Motor neuron (in vitro differentiated cells): ENCODE measurements at places on chromosomes 13 and 19.

DNA sequence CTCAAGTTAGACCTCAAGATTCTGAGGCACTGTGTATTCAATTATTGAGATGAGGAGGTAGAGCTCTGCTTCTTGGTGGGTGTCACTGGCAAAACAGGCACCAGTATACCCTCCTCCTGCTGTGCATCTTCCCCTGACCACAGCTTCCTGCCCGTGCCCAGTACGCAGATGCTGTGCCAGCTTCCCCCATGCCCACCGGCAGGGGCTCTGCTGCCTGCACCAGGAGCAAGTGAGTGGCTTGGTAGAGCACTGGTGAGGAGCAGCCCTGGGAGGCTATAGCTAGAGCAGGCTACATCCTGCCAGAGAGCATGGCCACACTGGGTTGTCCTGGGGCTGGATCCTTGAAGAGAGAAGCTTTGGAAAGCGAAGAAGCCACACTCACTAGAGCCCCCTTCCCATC is 21.0 kb upstream of the RNF17 start:
- no peak for ATAC-seq

GRCh38 chr13:97275776-97276501 is 53.8 kb downstream of the MBNL2 start:
- ATAC-seq = no peak

- ATAC-seq = peak; percentile 5
These were observed at the start of gene DBP for GRCh38 chr19:48636859-48637448. DBP (minus strand) TSS chr19:48637379; CDS start chr19:48636994, 385 bp downstream.

- no peak for ATAC-seq
These were observed 34.5 kb upstream of the WASF3 start for GRCh38 chr13:26523007-26523406.

DNA sequence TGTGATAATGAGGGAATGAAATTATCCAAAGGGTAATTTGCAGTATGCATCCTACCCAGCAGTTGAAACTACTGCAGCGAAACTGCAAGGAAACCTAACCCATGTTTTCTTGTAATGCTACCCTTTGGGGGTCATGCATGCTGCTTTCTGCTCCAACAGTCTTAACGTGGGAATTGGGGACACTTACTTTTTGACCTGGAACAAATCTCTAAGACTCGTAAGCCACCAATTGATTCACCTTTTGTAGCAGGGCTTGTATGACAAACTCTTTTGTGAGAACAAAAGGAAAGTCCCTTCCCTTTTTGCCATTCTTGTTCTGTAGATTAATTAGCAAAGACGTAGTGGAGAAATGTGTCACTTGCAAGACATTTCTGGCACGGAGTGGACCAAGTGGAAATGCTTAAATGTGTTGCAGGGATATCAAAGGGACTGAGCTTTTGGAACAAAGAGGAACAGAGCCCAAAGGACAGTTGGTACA is 27.4 kb downstream of the LRCH1 start:
- ATAC-seq = no peak

GRCh38 chr13:44299152-44299943 is 74.3 kb upstream of the SERP2 start:
- ATAC-seq = no peak

GRCh38 chr13:25330541-25330940 is 29.1 kb downstream of the NUP58 start:
- no peak for ATAC-seq

GRCh38 chr13:48349525-48349924 is 46.0 kb downstream of the RB1 start:
- no peak for ATAC-seq

GRCh38 chr13:107251341-107251740 is 683.4 kb upstream of the ARGLU1 start:
- ATAC-seq = peak; percentile 76

- ATAC-seq = no peak
These were observed 13.9 kb upstream of the HS6ST3 start for GRCh38 chr13:96075953-96076543.

GRCh38 chr13:60794751-60795150 is 397.7 kb downstream of the TDRD3 start:
- ATAC-seq = no peak

DNA sequence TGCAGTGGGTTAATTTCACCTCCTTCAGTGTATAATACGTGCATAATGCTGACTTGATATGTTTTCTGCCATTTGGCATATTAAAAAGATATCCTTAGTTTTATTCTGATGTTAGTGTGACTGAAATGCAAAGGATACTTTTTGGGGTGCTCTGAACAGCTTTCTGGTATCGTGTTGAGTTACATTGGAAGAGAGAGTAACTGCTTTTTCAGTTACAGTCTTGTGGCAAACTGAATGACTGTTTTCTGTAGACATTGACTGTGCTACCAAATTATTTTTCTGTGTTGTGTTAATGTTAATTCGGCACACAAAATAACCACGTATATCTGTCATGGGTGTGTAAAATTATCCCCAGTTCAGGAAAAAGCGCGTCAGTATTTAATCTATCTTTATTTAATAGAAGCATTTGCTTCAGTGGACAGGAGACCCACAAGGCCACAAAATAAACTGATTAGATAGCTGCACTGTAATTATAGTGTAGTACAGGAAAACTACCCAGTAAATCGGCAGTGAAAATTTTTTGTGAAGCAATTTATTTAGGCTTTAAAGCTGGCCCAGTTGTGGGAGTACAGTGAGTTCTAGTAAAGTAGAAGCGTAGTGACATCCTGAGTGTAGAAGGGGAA is 2.5 kb downstream of the URI1 start:
- no peak for ATAC-seq

DNA sequence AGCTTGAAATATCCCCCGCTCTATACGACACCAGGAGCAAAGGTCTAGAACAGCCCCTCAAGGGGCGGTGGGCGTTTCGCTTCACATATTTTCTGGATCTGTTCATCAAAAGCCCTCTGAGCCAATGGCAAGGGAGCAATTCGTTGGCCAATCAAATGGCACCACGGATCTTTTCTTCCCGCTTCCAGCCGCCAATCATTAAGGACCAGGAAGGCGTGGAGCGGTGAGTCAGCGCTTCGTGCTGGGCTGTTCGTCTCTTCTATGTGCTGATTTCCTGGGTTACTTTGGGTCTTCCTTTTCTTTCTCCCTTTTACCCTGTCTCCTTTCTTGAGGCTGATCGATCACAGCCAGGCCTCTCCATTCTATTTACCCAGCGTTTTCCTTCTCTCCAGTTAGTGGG is at the start of gene NLRP4:
Gene NLRP4, plus strand, starts transcription at position 201 of the 400 bp plus-strand sequence. CDS start 15,541 bp downstream, outside the sequence.
- no peak for ATAC-seq

DNA sequence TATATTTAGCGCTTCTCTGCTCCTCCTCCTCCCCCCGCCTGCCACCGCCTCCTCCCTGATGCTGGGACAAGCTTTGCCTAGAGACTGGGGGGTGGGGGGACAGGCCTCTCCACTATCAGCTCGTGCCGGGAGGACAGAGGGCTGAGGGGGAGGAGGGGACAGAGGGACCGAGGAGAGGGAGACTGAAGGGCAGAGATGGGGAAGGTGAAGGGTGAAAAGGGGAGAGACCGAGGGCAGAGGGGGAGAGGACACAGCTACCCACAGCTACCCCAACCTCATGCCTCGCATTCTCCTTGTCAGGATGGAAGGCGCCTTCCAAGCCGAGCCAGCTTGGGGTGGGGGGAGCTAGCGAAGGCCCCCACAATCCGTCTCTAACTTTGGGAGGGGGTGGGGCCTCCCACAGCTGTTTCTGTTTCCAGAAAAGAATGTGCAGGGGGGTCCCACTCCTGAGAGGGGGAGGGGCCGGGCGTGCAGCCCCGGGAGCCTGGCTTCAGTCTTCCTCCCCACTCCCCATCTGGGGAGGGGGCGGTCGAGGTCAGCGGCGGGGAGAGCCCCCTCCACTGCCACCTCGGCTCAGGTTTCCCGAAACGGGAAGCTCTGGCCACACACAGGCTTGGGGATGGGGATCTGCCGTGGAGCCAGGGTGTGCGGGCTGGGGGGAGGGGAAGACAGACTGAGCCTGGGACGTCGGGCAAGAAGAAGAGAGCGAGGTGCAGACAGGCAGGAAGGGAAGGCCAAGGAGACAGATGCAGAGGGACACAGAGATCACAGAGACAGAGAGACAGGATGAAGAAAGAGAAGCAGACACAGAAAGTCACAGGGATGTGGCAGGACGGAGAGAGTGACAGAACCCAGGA is 1.6 kb downstream of the DACT3 start:
- ATAC-seq = peak; percentile 4

GRCh38 chr13:24627946-24628345 is 52.3 kb upstream of the ATP12A start:
- ATAC-seq = no peak

DNA sequence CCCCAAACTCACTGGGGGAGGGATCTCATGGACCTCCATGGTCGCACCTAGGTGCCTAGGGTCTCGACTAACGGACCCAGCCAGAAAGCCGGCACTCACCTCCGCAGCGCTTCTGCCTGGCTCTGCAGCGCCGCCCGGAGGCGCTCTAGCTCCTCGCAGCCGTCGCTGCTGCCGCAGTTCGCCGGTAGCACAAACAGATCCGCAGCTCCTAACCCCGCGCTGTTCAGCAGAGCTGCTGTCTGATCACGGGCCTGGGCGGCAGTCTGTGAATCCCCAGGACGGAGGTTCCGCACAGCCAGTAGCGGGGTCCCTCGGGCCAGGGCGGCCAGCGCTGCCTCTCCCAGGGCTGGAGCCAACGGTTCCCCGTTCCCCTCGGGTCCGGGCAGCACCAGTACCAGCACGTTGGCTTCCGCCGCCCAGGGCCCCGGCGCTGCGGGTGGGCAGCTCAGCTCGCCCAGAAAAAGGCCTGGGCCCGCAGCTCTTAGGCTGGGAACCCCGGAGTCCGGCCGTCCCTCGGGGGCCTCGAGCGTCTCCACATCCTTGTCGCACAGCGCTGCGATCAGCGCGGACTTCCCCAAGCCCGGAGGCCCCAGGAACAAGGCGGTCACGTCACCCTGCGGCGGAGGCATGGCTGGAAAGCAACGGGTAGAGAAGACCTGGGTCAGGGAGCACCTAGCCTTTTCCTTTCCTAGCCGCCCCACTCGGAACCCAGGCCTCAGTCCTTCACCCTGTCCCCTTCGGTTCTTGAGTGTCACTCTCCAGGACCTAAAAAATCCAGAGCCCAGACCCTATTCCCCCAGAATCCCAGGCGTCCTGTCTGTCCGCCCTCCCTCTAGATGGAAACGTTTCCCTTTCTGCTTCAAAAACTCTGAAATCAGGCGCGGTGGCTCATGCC is 977 bp downstream of the IRGQ start:
- ATAC-seq = no peak

DNA sequence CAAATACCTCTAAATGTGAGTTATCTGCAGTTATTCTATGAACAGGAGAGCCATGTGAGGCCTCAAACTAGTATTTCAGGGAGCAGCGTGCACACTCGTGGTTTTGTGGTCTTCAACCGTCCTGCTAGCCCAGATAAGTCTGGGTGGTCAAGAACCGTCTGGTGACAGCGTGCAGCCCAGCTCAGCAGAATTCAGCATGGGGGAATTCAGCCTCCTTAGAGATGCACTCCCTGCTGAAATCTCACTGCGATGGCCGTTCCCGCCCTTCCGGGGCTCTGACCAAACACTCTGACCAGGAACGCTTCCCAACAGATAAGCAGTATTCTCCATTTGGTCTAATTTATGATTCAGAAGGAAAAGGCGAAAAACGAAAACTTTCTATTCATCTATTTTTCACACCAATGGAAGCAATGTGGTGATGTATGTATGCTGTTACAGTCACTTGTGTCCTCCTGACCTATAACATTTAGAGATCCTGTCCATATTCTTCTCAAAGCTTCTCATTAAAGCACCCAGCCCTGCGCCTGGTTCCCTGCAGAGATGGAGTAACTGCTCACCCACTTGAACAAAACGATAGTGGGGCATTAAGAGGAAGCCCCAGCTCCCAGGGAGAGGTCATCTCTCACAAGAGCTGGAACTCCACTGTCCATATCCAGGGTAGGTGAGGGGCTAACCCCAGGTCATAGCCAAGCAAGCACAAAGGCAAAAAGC is 2.9 kb downstream of the ANKRD27 start:
- ATAC-seq = no peak
